NT2/D1 (cell line): ENCODE measurements at places on chromosomes 7 and 10.
A peak's percentile ranks its signal among the peaks of the same experiment; 100 is the strongest.

- DNase-seq = no peak
Observed at GRCh38 chr10:60148266-60148840, 241.3 kb downstream of the ANK3 start.

GRCh38 chr10:31645786-31646185 lies 282.8 kb downstream of the ARHGAP12 start:
- no peak for DNase-seq

- DNase-seq = peak; percentile 87
Observed at GRCh38 chr7:36360244-36360643, 29.4 kb upstream of the ANLN start.

DNA sequence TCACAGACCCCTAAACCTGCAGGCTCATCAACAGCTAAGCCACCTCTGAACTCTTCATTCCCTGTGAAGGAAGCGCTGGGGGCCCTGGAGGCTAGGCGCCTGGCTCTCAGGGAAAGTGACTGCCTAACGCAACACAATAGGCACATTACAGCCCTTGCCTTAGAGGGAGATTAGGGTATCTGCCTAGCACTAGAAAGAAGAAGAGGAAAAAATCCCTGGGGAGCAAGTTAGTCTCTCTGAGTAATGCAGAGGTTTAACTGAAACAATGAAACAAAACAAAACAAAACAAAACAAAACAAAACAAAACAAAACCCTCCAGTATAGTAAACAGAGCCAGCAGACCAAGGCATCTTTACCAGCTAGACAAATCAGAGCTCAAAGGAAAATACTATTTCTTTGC lies 2.6 kb downstream of the ZNF777 start:
- peak; percentile 27 for DNase-seq

- DNase-seq = no peak
Observed at GRCh38 chr10:132421847-132422751, 25.1 kb downstream of the PWWP2B start.

DNA sequence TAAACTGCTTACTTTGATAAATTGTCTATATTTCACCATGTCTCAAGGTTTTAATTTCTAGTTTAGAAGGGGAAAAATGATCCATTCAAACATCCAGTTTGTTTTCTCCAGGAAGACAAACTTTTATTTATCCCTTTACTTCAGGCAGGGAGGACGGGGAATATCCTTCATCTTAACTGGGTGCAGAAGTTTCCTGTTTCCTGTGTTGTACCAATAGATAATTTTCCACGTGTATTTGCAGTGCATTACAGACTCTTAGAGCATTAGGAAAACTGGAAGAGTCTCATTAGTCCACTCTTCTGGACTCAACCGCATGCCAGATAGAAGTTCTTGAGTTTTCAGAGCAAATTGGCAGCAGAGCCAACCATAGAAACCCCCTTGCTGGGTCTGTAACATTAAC lies 39.4 kb upstream of the PIP4K2A start:
- no peak for DNase-seq

GRCh38 chr7:21361413-21362125 lies 66.3 kb upstream of the SP4 start:
- no peak for DNase-seq

DNA sequence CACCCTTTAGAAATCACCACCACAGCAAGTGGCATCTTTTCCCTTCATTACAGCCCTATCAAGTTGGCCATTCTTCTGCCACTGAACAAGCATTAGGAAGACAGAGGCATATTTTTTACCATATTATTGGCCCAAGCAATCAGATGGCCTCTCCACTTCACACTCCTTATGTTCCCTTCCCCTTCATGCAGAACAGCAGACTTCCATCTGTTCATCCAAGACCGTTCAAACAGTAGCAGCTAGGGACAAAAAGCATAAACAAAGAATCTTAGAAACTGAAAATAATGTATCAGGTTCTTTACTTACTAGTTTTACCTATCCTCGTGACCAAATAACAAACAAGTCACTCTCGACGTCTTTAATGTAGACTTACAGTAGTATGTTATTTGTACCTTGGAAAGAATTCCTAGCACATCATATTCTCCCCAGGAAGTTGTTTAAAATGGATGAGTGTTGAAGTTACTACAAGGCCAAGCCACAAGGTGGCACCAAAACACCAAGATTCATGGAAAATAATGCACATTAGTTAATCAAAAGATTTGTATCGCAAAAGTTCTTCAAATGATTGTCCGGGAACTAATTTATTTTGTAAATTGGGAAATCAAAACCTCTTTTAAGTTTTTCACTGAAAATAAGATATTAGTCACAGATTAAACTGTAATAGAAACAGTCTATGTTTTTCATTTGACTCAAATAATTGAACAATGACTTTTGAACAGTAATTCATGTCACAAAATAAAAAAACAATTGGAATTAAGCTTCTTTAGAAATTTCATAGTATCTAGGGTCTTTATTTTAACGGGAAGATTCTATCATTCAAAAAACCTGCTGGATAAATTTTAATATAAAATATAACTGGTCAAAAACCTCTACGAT lies 112.1 kb downstream of the VPS41 start:
- DNase-seq = peak; percentile 66

GRCh38 chr10:70726909-70727495 lies 54.7 kb downstream of the ADAMTS14 start:
- DNase-seq = no peak

- DNase-seq = no peak
Observed at GRCh38 chr7:28790467-28790866, 167.7 kb downstream of the TRIL start.

DNA sequence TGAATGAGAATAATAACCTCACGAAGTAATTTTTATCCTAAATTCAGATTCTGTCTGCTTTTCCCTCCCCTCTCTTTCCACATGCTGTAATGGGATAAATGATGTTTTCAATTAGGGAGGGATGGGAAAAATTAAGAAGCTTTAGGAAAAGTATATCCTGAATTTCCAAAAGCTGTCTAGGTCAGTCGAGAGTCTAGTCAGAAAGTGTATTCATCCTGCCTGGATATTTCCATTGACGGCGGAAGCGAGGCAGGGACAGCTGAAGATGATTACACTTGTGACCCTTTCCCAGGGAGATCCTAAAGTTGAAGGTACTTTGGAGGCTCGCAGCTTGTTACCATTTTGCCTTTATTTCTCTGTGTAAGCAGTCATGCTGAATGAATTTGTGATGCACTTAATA lies 204.1 kb downstream of the ZNF365 start:
- DNase-seq = no peak

DNA sequence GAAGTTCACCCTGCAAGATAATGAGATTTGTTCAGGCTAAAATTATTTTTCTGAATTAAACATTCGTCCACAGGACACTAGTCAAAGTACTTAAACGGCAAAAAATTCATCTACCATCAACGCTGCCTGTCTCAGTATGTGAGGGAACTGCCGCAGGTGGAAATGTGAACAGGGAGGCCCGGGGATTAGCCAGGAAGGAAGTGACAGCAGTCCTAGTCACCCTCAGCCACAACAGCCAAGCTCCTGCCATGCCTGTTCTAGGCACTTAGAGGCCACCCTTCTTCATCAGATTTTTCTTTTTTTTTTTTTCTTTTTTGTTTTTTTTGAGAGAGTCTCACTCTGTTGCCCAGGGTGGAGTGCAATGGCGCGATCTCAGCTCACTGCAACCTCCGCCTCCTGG lies 9.4 kb downstream of the NUDT5 start:
- DNase-seq = no peak

DNA sequence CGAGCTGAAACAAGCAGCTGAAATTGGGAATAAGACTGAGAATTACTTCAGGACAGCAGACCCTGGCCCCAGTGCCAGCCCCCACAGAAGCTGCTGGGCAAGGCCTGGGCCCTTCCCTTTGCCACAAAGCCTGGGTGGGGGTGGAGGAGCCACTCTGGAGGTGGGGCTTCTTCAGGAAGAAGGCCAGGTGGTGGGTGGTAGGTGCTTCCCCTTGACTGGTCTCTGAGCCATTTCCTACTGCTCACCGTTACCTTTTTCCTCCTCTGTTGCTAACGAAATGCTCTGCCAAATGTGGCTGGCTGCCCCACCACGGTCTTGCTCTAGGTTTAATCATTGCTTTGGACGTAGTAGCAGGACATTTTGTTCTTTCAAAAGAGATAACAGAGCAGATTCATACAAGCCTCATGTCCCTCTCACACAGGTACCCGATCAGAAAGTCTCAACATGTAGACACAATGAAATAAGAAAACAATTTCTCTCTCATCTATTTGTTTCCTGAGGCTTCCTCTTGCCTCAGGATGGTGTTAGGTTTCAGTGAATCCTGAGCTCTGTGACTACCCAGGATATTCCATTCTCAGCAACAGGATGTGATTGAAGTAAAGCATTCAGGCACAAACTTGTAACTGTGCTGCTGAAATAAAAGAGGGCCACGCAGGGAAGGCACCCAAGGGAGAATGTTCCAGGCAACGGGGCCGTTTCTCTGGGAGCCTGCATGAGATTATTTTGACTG lies 66.5 kb downstream of the WDR11 start:
- no peak for DNase-seq

DNA sequence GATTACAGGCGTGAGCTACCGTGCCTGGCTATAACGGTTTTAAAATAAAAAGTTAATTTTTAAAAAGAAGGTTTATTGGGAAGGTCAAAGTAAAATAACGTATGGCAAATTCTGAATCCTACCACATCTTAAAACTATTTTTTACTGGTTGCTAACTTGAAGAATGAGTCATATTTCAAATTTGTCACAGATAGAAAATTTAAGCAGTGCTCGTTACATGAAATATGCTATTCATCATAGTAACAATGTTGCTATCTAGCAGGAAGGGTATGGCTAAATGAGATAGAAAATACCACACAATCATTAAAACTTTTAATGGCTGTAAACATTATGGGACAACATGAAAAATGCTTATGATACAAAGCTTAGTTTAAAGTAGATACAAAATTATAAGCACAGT lies 500.5 kb downstream of the PHTF2 start:
- no peak for DNase-seq

- DNase-seq = peak; percentile 18
Observed at GRCh38 chr10:84076540-84077195, 62.6 kb upstream of the GHITM start.

DNA sequence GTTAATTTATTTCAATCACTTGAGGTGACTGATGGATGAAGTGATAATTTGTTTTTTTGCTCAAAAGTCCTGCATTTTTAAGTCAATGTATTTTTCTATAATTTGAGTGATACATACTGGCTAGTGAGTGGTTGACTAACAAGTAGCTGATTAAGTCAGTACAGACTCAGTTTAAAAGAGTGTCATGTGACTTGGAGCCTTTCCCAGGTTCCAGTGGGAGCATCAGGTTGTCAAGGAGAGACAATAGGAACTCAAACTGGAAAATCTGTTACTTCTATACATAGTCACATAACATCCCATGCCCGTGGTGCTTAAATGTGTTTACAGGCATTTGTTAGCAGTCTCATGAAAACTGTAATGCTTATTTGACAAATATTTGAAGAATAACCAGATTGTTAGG lies 154.7 kb downstream of the ANK3 start:
- no peak for DNase-seq

- DNase-seq = no peak
Observed at GRCh38 chr7:43625980-43626379, 43.1 kb downstream of the STK17A start.

- no peak for DNase-seq
Observed at GRCh38 chr10:17196045-17196444, 5.4 kb downstream of the TRDMT1 start.
